Activated CD4-positive, alpha-beta T cell treated with anti-CD3 and anti-CD28 coated beads for 4 hours (primary cell): ENCODE measurements at places on chromosomes 7 and 10.

- no peak for DNase-seq
Observed at GRCh38 chr10:5467207-5467535, 32.2 kb downstream of the CALML5 start.

- peak; percentile 16 for DNase-seq
Observed at GRCh38 chr7:151626422-151627115, 106.9 kb upstream of the RHEB start.

- DNase-seq, result peak; percentile 45
Observed at GRCh38 chr10:68897336-68897741, 3.8 kb upstream of the DDX50 start.

GRCh38 chr10:30637881-30638467, 8.4 kb upstream of the LYZL2 start:
- DNase-seq, result no peak
